ENCODE measurements at places on chromosomes 16 and 17. TPM values are rescaled to one million over a fixed set of nuclear protein-coding genes. Genes with fewer than 3 reads are reported as not detected.

- H3K27ac ChIP-seq = no peak overlapping the region
- H3K36me3 ChIP-seq = no peaks in the 10 kb centered on the region
- no peak overlapping the region for H3K4me3 ChIP-seq
- peaks cover 11% of the 10 kb centered on the region for H3K4me1 ChIP-seq
- no peak for DNase-seq
Measured at GRCh38 chr17:32523827-32524552, 37.2 kb downstream of the CDK5R1 start.

- no peaks in the 10 kb centered on the region for H3K36me3 ChIP-seq
- H3K27ac ChIP-seq = no peak overlapping the region
- H3K27me3 ChIP-seq = peaks cover 63% of the 10 kb centered on the region
- H3K4me1 ChIP-seq = no peaks in the 10 kb centered on the region
- no peak for DNase-seq
Measured at GRCh38 chr17:73900516-73900915, 256.3 kb upstream of the SDK2 start.

GRCh38 chr16:27725236-27726000 lies 175.5 kb downstream of the KATNIP start:
- peaks cover 44% of the 10 kb centered on the region for H3K4me1 ChIP-seq
- no peak overlapping the region for H3K4me3 ChIP-seq
- no peaks in the 10 kb centered on the region for H3K27me3 ChIP-seq
- no peaks in the 10 kb centered on the region for H3K36me3 ChIP-seq
- no peak overlapping the region for H3K27ac ChIP-seq

DNA sequence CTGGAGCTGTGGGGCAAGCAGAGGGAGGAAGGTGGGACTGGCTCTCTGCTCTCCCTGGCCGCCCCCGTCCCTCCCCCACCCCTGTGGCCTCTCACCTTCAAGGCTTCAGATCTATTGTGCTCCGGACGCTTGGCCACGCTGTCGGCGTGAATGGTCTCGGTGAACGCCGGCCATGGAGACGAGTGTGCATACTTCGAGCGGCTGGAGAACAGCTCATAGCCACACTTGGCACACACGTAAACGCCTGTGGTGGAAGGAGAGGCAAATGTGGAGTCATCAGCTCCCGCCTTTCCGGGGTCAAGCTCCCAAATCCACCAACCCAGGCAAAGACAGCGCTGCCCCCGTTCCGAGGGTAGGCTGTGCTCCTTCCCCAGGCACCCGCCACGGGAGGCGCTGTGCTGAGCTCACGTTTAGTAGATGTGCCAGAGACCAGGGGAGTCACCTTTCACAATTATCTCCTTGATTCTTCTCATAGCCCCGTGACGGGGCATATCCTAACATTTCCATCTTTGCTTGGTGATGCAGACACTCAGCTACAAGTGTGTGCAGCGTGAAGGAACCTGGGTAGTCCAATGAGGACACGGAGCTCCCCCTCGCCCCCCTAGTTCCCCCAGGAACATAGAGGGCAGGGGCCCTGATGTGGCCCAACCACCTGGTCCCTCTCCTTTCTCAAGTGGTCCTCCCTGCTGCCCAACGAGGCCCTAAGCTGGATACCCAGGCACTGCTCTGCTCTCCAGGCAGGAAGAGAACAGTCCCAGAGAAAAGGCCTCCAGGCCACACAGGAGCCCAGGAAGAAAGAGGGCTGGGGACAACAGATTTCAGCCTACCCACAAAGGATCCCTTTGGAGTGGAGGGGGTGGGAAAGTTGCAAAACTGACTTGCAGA lies 1.6 kb downstream of the MSRB1 start:
- H3K4me3 ChIP-seq = no peak overlapping the region
- H3K4me1 ChIP-seq = peaks cover 24% of the 10 kb centered on the region
- DNase-seq = no peak
- no peaks in the 10 kb centered on the region for H3K27me3 ChIP-seq
- no peaks in the 10 kb centered on the region for H3K36me3 ChIP-seq

DNA sequence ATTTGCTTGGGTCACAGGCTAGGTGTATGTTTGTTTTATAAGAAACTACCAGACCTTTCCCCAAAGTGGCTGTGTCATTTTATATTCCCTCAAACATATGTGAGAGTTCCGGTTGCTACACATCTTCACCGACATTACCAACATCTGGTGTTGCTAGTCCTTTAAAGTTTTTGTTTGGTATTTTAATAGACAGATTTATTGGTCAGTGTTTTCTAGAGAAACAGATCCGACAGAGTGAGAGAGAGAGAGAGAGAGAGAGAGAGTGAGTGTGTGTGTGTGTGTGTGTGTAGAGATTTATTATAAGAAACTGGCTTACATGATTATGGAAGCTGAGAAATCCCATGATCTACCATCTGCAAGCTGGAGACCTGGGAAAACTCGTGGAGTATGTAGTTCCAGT lies 31.0 kb downstream of the LDHD start:
- H3K36me3 ChIP-seq = no peaks in the 10 kb centered on the region
- no peak overlapping the region for H3K27ac ChIP-seq
- H3K4me3 ChIP-seq = no peak overlapping the region

- H3K4me3 ChIP-seq = no peak overlapping the region
- no peak overlapping the region for H3K27ac ChIP-seq
- no peaks in the 10 kb centered on the region for H3K27me3 ChIP-seq
- DNase-seq = no peak
- H3K4me1 ChIP-seq = no peaks in the 10 kb centered on the region
- H3K36me3 ChIP-seq = no peaks in the 10 kb centered on the region
Measured at GRCh38 chr16:80954985-80955384, 51.7 kb downstream of the CMC2 start.

- no peaks in the 10 kb centered on the region for H3K4me1 ChIP-seq
- H3K27me3 ChIP-seq = no peaks in the 10 kb centered on the region
- H3K4me3 ChIP-seq = no peak overlapping the region
- no peak for DNase-seq
- H3K27ac ChIP-seq = no peak overlapping the region
Measured at GRCh38 chr17:7465597-7466275, 13.7 kb downstream of the ZBTB4 start.

DNA sequence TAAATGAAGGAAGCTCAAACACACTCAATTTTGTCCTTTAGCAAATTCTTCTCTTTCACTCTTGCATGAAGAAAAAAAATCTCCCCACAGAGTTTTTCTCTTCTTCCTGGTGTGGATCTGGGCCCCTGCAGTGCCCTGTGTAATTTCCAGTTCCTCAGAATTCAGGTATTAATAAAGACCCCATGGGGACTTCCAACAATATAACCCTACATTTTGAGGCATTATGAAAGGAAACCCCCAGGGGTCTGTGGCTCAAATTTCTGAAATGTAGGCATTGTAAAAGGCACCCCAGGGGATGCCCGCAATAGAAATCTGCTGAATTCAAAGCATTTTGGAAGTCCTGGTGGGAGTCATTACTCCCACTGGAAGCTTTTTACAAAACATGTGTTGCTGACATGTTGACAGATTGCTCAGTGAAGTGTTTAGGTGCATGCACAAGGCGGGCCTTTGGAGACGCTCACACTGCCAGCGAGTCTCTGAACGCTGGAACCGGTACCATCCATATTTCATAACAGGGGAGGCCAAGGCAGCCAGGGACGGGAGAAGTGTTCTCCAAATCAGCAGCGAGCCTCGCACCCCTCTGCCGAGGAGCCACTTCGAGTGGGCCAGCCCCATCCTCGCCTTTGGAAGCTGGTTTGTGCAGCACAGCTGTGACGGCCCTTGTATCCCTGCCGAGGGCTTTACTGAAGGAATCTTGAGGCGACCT lies 154.0 kb downstream of the ZNF423 start:
- H3K4me3 ChIP-seq = no peak overlapping the region
- DNase-seq = peak; percentile 66
- H3K27ac ChIP-seq = peak overlapping the region; percentile 90
- peaks cover 65% of the 10 kb centered on the region for H3K4me1 ChIP-seq

- peaks cover 8% of the 10 kb centered on the region for H3K4me1 ChIP-seq
- H3K4me3 ChIP-seq = no peak overlapping the region
- H3K27ac ChIP-seq = no peak overlapping the region
- DNase-seq = no peak
- H3K36me3 ChIP-seq = no peaks in the 10 kb centered on the region
Measured at GRCh38 chr17:62948370-62948769, 17.7 kb upstream of the TANC2 start.

DNA sequence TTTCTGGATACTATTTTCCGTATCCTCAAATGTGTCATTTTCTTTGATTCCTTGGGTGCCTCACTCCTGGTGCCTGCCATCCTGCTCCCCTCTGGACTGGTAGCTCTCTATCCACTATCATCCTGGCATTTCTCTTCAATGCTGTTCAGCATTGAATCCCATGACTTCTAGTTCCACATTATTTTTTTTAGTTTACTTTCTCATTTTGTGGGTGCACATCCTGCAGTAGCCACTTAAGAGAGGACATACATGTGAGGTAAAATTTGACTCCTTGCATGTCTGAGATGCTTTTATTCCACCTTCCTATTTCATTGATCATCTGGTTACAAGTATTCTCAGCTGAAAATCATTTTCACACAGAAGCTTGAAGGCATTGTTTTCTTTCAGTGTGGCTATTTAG lies 19.1 kb downstream of the ALOX15 start:
- peaks cover 12% of the 10 kb centered on the region for H3K4me1 ChIP-seq
- H3K4me3 ChIP-seq = no peak overlapping the region
- H3K27me3 ChIP-seq = no peaks in the 10 kb centered on the region
- DNase-seq = no peak
- no peak overlapping the region for H3K27ac ChIP-seq

GRCh38 chr17:81564778-81565177 lies 12.6 kb upstream of the FAAP100 start:
- no peaks in the 10 kb centered on the region for H3K27me3 ChIP-seq
- DNase-seq = no peak
- no peaks in the 10 kb centered on the region for H3K36me3 ChIP-seq
- no peak overlapping the region for H3K4me3 ChIP-seq

DNA sequence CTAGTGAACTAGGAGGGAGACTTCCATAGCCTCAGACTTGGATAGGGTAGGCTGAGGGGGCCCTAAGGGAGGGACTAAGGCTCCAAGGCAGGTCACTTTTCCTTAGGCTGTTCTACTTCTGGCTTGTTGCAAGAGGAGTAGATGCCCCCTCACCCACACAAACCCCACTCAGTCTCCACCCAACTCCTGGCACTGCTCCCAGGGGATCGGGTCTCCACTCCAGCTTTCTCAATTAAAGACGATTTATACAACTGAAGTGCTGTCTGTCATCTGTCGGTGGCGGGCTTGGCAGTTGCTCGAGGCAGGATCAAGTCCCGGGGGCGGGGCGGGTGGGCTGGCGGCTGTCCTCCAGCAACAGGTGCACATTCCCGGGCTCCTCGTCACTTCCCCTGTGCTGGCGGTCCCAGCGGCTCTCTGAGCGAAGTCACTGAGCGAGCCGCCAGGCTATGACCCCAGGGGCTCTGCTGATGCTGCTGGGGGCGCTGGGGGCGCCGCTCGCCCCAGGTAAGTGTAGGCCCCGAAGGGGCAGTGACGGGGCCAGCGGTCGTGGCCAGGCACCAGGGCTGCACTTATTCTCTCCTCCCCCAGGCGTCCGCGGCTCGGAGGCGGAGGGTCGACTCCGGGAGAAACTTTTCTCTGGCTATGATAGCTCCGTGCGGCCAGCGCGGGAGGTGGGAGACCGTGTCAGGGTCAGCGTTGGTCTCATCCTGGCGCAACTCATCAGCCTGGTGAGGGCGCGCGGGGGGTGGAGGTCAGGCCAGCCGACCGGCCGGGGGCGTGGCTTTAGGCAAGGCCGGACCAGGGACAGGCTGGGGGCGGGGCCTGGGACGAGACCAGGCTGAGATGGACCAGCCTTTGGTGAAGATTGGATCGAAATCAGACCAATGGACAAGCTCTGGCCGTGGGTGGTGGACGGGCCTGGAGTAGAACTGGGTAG lies at the start of gene CHRNB1:
Gene CHRNB1 (plus strand): TSS at position 380 of the 937 bp plus-strand sequence. CDS start 67 bp downstream, at position 447.
- H3K27me3 ChIP-seq = peaks cover 11% of the 10 kb centered on the region
- H3K4me3 ChIP-seq = peak within 1 kb of the TSS; percentile 55
- H3K36me3 ChIP-seq = no peaks in the 10 kb centered on the region
- H3K4me1 ChIP-seq = peaks cover 16% of the 10 kb centered on the region
- H3K27ac ChIP-seq = peak within 1 kb of the TSS; percentile 80
- DNase-seq = peak; percentile 85

DNA sequence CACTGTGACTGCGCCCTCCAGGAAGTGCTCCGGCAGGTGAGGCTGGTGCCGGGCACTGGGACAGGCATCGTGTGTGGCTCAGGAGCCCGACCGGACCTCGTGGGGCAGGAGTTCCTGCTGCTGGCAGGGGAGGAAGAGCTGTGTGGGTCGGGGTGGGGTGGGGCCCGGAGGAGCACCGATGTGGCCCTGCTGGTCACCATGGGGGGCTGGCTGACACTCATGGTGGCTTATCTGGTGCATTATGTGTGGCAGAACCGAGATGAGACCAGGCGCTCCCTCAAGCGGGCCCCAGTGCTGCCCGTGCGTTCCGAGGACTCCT lies 16.8 kb downstream of the LRRC3C start:
- DNase-seq = no peak
- no peak overlapping the region for H3K27ac ChIP-seq

GRCh38 chr16:81005610-81006161 lies 999 bp downstream of the CMC2 start:
- H3K4me3 ChIP-seq = peak overlapping the region; percentile 61
- H3K27me3 ChIP-seq = no peaks in the 10 kb centered on the region
- H3K36me3 ChIP-seq = no peaks in the 10 kb centered on the region
- DNase-seq = peak; percentile 10

- no peaks in the 10 kb centered on the region for H3K27me3 ChIP-seq
- peak overlapping the region; percentile 7 for H3K27ac ChIP-seq
- no peaks in the 10 kb centered on the region for H3K36me3 ChIP-seq
- H3K4me3 ChIP-seq = no peak overlapping the region
Measured at GRCh38 chr16:2663553-2664546, 18.5 kb upstream of the KCTD5 start.

CCDC102A gene
- 11.4 TPM for total RNA-seq

EFCAB5 gene
- total RNA-seq = 0.12 TPM

HOXB3 gene
- 1.8 TPM for total RNA-seq

SHCBP1 gene
- 2.7 TPM for total RNA-seq

Data from hepatocyte (in vitro differentiated cells).